ENCODE measurements at places on chromosomes 5 and 9.

GRCh38 chr5:163790497-163790896 is 285.1 kb downstream of the MAT2B start:
- DNase-seq, result no peak

- DNase-seq, result no peak
Observed at GRCh38 chr9:89718651-89719050, 113.8 kb downstream of the GADD45G start.

DNA sequence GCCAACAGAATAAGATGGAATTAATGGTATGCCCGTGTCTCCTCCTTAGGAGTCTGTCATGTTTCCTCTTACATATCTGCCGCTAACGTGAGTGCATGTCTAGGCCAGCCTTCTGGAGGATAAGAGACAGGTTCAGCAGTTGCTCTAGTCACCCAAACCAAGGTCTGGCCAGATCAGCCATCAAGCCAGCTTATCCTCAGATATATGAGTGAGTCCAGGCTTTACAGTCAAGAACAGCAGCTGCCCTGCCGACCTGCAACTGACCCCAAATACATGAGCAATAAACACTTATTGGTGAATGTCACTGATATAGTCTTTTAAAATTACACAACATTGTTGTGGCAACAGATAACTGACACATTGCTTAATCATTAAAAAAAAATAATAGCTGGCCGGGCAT is 123.5 kb downstream of the TSSK1B start:
- DNase-seq, result no peak

GRCh38 chr5:50709471-50709870 is 43.0 kb downstream of the PARP8 start:
- DNase-seq, result peak; percentile 13

DNA sequence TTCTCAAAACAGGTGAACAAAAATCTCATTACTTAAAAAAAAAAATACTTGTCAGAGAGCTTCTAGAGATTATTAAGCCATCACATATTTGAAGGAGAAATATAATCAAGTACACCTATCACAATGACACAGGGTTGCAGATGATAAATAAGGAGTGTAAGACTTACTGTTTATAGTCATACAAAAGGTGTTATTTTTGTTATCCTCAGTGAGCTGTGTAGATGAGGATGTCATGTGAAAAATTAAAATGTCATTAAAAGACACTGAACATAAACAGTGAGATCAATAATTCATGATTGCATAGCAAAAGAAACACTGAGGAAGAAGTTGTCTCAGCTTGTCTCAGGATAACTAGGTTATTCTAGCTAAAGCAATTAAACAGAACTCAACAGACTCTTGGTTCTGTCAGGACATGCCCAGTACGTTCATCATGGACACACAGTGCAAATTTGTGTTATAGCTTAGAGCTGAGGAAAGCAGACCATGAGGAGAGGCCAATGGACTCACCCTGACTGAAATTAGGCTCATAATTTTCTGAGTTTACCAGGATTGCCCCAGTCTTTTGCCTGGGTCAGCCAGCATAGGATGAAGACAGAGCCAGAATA is 1162.6 kb upstream of the C9orf72 start:
- no peak for DNase-seq

DNA sequence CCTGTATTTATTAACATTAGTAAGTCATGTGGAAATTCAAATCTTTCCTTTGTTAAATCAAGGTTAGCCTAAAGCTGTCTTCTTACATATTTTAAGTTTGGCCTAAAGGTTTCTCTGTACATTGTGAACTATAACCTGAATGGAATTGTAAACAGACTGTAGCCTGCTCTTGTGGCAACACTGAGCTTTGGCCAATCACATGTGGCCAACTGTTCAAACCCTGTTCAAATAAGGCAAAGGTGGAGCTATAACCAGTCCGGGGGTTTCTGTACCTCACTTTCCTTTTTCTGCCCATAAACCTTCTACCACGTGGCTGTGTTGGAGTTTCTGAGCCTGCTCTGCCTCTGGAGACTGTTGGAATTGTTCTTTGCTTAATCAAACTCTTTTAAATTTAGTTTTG is 3.3 kb upstream of the HAPLN1 start:
- DNase-seq, result no peak

DNA sequence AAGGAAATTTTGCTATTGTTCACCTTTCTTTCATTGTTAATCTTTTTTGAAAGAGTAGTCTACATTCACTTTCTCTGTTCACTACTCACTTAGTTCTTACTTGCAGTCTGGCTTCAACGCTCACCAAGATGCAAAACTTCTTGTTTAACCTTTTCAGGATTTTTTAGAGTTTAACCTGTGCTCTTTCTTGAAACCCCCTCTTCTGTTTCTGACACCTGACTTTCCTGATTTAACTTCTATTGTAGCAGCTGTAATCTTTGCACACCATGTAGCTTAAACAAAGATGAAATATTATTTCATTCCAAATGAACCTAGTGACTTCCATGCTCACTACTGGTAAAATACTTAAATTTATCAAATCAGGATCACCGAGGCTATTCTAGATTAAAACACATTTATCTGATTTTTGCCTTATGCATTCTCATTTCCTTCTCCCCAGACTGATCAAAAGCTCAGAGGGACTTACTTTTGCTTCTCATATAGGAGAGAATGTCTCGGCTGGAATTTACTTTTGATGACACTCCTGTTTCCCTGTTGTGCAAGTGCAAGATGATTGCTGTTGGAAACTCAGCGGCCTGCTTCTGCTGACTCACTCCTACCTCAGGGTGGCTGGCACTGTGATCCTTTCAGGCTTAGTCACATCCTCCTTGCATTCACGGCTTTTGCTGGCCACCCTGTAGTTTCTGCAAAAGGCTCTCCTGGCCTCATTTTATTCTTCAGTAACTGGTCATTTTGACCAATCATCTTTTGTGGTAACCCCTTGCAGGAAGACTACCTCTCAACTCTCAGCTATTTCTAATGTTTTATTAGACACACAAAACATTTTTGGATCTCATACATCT is 109.3 kb upstream of the IFNE start:
- DNase-seq, result peak; percentile 71

DNA sequence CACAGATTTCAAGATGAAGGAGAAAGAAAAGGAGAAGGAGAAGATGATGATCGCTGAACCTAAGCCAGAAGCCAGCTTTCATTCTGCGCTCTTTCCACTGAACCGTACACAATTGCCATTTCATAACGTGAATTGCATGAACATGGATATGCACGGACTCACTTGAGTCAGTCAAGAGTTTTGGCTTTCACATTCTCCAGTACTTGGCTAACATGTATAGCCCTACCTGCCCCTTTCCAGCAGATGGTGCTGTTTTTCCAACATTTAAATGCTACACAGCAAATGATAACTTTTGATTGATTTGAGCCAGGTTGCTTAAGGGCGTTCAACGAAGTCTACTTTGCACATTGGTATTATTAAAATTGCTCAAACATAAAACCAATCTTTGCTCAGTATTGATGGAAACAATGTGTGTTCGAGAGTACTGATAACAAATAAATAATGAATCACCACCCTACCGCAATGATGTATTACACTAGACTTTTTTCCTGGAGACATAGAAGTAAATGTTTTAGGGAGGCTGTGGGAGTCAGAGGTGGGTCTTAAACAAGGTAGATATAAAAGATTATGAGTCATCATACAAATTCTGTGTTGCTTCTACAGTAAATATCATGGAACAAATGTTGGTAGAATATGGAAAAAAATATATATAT is 196.4 kb downstream of the TRPM3 start:
- peak; percentile 72 for DNase-seq

GRCh38 chr5:141573489-141574121 is 45.2 kb downstream of the DIAPH1 start:
- no peak for DNase-seq

- no peak for DNase-seq
Observed at GRCh38 chr5:17014686-17015085, 78.6 kb upstream of the MYO10 start.

- no peak for DNase-seq
Observed at GRCh38 chr5:122151640-122152039, 22.3 kb downstream of the ZNF474 start.

GRCh38 chr5:111746791-111747190 is 10.2 kb downstream of the NREP start:
- no peak for DNase-seq

- no peak for DNase-seq
Observed at GRCh38 chr5:159471904-159472303, 141.6 kb upstream of the IL12B start.

GRCh38 chr5:73893813-73894212 is 267.8 kb downstream of the ARHGEF28 start:
- no peak for DNase-seq

- DNase-seq, result peak; percentile 58
Observed at GRCh38 chr9:34430843-34431437, 27.4 kb downstream of the FAM219A start.

DNA sequence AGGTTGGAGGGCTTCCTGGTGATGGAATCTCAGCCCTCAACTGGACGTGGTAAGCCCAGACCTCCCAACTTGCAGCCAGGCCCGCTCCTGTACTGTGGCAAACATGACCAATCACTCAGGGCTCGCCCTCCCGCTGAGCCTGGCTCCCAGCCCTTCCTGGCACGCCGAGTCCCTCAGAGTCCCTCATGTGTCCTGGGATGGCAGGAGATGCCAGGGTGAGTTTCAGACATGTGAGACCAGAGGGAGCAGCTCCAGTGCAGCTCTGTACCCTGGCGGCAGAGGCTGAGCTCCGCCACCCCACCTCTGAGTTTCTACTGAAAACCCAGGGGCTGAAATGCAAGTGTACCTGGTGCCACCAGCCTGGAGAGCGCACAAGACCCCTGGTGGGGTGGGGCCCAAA is 42.0 kb upstream of the RXRA start:
- no peak for DNase-seq

All from COLO829 (cell line).